ENCODE measurements at places on chromosomes 4 and X.
A peak's percentile ranks its signal among the peaks of the same experiment; 100 is the strongest.

DNA sequence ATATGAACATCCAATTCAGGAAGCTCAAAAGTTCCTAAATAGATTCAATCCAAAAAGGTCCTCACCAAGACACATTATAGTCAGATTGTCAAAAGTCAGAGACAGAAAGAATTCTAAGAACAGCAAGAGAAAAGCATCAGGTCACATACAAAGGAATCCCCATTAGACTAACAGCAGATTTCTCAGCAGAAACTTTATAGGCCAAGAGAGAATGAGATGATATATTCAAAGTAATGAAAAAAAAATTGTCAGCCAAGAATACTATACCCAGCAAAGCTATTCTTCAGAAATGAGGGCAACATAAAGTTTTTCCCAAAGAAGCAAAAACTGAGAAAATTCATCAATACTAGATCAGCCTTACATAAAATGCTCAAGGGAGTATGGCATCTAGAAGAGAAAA lies 106.6 kb upstream of the SH3RF1 start:
- no peak for DNase-seq

- no peak for DNase-seq
These were observed 60.1 kb downstream of the MXRA5 start for GRCh38 chrX:3286196-3286945.

- DNase-seq = no peak
These were observed 156.4 kb upstream of the WDR1 start for GRCh38 chr4:10273030-10273429.

DNA sequence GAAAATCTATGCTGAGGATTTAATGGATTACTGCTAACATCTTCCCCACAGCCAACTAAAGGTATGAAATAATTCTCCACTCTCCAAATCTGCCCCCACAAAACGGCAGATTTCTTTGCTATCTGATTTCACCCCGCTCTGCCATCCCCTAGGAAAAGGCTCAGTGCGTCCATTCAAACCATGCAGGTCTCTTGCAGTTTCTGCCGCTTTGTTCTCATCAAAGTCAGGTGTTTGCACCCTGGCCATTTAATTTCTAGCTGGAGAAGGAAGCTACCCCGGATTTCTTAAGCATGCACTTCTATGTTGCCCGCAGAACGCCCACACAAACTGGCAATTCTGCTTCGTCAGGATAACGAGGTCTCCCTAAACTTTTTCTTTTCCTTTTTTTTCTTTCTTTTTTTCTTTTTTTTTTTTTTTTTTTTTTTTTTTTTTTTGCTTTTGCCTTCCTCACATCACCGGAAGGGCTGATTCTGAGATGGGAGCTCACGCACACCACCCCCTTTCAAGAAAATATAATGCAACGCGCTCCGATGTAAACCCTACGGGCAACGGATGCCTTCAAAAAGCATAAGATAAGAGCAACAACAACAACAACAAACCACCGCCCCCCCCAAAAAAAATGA lies 3.3 kb downstream of the NLGN4X start:
- DNase-seq = no peak

- DNase-seq = no peak
These were observed 59.6 kb downstream of the LEF1 start for GRCh38 chr4:108109111-108109510.

DNA sequence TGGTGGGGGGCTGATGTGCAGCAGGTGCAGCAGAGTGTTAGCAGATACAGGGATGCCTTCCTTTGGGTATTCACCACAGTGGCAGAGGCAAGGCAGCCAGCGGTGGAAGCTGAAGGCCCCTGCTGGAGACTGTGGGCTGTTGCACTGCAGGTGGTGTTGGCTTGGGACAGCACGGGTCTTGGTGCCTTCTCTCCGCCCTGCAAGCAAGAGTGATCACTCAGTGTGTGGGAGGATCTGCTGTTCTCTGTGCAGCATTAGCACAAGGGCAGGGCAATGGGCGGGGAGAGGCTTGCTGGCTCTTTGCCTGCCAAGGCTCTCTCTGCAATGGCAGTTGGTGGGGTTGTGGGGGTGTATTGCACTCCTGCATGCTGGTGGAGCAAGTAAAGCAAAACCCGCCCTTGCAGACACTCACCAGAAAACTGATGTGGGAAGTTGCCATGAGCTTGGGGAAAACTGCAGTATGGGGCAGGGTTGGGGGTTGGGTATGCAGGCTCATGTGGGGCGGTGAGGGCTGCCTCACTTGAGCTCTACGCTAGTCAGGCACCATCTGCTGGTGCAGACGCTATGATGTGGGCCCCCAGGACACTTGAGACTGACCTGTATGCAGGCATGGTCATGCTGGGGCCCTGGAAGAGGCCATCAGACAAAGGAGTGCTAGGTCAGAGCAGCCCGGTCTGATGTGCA lies 820.8 kb upstream of the GRIA3 start:
- no peak for DNase-seq

DNA sequence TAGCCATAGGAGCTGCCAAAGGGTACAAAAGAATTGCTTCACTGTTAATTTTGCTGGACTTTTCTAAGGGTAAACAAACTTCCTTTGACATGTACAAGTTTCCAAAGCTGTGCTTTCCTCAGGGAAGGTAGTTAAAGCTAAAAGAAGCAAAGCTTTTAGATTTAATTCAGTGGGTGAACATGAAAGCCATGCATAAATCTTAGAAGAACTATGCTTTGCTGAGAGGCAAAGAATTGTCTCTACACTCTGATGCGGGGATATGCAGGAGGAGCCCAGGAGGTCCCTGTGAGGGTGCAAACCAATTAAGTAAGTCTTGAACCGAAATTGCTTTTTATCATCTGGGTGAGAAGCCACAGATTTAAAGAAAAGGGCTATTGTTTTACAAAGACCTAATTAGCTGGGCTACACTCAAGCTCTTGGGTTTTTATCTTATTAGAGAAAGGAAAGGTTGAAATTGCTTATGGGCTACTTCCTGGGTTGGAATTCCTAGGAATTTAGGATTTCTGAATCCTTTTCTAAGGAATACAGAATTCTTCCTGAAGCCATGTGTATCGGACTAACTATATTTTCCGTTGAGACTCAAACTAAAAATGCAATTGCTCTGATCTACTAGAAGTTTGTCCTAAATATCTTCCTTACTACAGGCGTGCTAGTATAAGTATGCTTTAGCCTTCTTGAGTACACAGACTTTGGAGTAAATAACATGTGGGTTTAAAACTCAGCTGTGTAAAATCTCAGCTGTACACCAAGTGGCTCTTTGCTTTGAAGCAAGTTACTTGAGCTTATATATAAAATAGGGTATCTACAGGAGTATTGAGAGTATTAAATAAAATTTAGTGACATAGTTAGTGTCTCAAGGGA lies 188.4 kb upstream of the ANK2 start:
- no peak for DNase-seq

DNA sequence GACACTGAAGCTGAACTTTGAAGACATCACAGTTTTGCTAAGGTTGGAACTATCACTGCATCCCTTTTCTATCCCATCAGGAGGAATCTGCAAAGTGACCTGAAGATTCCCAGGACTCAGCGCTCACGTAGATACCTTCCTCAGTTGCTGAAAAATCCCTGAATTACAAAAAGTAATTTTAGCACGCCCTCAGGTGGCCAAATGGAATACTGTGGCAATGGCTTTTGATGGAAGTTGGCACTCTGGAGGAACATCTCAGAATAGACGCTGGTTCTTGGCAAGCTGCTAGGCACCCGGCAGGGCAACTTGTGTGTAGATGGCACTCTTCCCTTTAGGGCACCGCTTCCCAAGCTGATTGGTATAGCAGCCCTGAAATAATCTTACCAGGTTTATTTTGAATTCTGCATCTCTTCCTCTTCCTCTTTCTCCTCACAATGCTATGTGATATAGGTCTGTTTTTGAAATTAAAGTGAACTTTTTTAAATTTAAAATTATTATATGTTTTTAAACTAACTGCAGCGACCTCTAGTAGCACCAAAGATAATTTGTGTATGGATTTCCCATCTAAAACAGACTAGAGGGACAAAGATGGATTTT lies 16.3 kb upstream of the ESX1 start:
- peak; percentile 3 for DNase-seq

GRCh38 chr4:71231129-71232055 lies 107.4 kb upstream of the SLC4A4 start:
- DNase-seq = no peak

All from stimulated activated CD4-positive, alpha-beta T cell treated with anti-CD3 and anti-CD28 coated beads, Interleukin-1b, Interleukin-23, amount 100 ng/mL, for 4 hours (primary cell).